NCI-H187 treated with DMSO at 0.1 percent for 48 hours (cell line): ENCODE measurements at places on chromosomes 3 and 15.

DNA sequence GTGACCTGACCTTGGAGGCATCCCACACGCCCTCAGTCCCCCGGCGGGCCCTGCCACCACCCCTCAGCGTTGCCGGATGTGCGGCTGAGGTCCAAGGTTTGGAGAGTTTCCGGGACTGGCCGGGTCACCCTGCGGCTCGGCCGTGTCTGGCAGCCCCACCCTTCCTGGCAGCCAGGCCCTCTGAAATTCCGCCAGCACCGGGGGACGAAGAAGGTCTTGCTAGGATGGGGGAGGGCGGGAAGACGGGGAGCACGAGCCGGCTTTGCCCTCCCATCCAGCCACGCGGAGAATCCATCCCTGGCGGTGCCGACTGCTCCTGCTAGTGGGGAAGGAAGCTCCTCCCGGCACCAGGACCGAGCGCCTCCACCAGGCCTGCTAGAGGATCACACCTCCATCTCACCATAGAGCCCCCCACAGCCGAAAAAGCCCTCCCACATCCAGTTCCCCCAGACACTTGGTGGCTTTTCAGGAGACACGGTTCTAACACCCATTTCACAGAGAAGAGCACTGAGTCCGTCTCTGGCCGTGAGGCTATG lies 81.5 kb downstream of the CPN2 start:
- DNase-seq = no peak

GRCh38 chr3:157582637-157582973 lies 79.4 kb upstream of the VEPH1 start:
- DNase-seq = no peak

DNA sequence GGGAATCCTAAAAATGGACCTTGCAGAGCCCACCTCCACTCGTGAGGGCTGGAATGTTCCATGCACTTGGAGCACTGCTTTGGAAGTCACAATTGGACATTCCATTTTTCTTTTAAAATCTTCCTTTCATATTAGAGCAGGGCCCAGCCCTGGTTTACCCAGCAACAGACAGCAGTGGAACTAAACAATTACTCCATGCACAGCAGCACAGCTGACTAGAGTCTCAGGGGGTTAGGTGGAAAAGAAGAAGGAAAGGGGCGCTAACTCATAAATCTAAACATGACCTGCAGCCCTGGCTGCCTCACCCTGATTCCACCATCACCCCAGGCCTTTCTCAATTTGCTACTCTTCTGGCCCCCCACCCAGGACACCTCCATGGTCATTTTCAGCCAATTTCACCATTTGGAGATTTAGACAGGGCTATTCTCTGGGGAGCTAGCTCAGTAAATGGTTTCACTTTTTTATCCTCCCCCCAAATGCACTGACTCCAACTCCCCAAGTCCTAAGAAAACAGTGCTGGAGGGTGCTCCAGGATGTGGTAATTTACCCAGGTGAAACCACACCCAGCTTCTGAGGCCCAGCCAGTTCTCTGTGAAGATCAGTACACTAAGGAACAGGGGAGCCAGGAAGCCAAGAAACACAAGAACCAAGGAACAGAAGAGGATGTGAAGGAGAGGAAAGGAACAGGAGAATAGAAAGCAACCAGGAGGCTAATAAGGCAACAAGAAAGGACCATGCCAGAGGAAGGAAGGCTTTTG lies 1.6 kb upstream of the LRRC31 start:
- no peak for DNase-seq

DNA sequence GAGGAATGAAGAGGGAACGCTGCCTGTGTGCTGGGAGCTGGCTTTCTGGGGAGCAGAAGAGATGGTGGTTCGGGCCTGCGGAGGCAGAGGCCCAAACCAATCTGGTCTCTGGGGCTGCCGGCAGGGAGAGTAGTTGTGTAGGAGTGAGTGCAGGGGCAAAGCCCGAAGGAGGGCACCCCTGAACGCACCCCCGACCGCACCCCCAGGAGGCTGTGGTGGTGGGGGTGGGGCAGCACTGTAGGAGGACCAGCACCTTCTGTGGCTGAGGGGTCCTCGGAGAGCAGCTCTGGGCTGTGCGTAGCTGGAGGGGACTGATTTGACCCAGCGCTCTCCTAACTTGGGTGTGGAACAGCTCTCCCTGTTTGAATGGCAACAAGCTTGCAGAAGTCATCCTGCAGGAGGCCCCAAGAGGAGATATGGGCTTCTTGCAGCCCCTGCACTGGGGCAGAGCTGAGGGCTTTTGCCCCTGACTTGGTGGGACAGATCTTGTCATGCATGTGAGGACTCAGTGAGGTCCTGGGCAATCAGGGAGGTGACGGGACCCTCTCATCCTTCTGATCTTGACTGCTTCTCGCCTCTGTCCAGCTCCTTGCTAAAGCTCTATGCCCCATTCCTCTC lies 26.1 kb downstream of the C15orf39 start:
- DNase-seq = no peak

- DNase-seq = no peak
Measured at GRCh38 chr3:32782407-32782806, 35.4 kb upstream of the TRIM71 start.

DNA sequence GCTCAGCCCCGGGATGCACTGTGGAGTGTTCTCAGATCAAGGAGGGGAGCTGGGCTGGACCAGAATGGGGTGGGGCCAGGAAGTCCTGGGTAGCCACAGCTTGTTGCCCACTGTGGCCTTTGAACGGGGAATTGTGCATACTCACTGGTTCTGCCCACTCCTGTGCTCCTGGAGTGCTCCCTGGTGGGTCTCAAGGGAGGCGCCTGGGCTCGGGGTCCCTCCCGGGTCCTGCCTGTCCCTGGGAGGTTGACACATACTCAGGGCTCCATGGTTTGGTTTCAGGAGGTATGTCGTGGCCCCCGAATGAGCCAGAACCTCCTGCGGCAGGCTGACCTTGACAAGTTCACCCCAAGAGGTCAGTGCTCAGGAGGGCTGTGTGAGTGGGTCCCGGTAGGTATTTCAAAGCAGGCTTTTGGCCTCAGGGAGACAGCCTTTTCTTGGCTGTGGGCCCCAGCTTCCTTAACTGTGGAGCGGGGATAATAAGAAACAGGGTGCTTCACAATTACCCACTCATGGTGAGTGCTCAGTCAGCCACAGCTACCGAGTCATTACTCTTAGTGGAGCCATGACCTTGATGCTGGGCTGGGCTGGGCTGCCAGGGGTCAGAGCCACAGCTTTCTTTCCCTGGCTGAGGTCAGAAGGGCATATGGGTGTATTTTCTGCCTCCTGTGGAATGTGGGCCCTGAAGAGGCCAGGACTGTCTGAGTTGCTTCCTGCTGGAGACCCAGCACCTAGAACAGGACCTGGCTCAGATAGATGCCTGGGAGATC lies 7.6 kb downstream of the DNAH1 start:
- no peak for DNase-seq

GRCh38 chr3:127959873-127960272 lies 44.8 kb downstream of the KBTBD12 start:
- DNase-seq = no peak

DNA sequence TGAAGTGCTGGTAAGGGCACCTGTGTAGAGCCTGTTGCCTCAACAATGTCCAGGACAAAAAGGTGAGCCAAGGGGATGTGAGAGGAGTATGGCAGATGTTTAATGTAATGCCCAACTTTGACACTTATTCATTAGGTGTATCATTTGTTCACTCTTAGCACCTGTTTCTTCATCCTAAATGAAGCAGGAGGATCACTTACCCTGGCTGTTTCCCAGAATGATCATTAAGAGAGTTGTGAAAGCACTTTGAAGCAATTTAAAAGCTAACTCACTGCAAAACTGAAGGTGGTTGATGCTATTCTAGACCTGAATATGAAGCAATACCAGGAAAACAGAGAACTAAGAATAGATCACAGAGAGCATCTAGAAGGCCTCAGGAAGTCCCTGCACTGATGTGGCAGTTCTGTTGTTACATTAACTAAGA lies 3.4 kb upstream of the HHLA2 start:
- no peak for DNase-seq

GRCh38 chr3:142259359-142259758 lies 34.0 kb upstream of the GK5 start:
- no peak for DNase-seq

DNA sequence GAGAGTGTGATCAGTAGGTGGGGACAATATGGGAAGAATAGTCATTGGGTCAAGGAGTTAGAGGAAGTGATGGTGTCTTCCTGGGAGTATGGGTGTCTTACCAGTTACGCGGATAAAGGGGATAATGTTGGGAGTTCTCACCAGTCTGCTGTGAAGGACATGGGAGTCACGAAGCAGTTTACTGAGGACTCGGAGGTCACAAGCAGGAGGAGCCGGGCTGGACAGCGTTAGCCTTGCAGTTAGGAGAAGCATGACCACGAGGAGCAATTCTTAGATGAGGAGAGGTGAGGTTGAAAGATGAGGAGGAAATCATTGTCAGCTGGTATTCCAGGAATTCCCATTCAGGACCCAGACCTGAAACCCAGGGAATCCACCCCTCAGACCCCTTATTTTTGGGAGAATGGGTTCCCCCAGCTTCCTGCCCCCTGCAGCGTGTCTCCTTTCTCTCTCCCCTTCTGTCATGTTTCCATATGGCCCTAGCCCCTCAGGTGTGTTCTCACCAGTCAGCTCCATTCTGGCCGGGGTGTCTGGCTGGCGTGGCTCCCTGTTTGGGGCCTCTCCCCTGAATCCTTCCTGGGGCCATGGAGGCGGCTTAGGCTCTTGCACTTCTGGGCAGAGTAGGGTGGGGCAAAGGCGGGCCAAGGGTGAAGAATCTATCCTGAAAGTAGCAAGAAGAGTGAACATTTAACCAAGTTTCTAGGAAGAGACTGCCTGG lies 2.1 kb downstream of the THPO start:
- no peak for DNase-seq

DNA sequence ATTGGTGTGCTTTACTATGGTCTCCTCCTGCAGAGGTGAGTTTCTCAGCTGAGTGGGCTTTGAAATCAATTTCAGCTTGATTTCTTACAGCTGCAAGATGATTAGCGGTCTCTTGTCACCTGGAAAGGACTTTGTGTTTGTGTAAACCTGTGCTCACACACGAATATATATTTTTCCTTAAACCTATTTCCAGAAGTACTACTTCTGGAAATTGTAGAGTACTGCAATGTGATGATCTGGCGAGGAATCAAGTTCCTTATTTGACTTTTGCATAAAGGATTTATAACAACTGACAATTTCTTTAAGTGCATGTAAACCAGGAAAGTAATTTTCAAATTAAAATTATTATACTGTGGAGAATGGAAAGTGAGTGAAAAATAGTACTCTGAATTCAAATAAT lies 2.1 kb downstream of the MCTP2 start:
- DNase-seq = no peak
